ENCODE measurements at places on chromosomes 3 and 15. TPM values are rescaled to one million over a fixed set of nuclear protein-coding genes. Genes with fewer than 3 reads are reported as not detected.

EBLN2 gene
- total RNA-seq: 4.7 TPM

- peaks cover 93% of the 10 kb centered on the region for H3K4me1 ChIP-seq
- no peaks in the 10 kb centered on the region for H3K27me3 ChIP-seq
- DNase-seq: no peak
- peak overlapping the region; percentile 50 for H3K4me3 ChIP-seq
Observed at GRCh38 chr3:71078723-71079525, 504.6 kb downstream of the FOXP1 start.

DNA sequence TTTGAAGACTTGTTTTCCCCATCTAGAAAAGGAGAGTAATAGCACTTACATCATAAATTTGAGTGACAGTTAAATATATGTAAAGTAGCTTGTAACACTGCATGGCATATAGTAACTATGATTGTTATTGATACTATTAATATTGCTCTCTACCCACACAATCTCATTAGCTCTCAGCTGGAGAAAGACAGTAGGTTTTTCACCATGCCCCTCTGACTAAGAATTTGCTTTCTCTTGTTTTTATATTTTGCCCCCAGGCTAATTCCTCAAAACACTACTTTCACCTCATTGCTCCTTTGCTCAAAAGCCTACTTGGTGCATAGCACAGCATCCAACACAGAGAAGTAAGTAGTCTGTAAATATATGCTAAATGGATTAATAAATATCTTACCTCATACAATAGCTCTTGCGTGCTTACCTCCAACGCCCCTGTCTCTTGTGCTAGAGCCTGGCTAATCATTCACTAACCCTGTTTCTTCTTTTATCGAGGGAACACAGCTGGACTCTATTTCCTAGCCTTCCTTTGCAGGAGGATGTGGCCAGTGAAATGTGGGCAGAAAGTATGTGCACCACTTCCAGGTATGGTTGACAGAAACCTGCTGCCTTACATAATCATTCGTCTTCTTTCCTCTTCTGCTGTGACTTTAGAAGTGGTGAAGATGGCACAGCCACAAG, 190.0 kb downstream of the PLCH1 start:
- H3K27me3 ChIP-seq: no peaks in the 10 kb centered on the region
- peaks cover 25% of the 10 kb centered on the region for H3K4me1 ChIP-seq
- H3K27ac ChIP-seq: no peak overlapping the region
- peak; percentile 12 for DNase-seq
- H3K36me3 ChIP-seq: no peaks in the 10 kb centered on the region

- no peaks in the 10 kb centered on the region for H3K27me3 ChIP-seq
- H3K4me3 ChIP-seq: no peak overlapping the region
- H3K4me1 ChIP-seq: no peaks in the 10 kb centered on the region
- DNase-seq: no peak
Observed at GRCh38 chr15:41523097-41523496, 9.5 kb upstream of the LTK start.

GRCh38 chr3:170372190-170372879, 14.8 kb downstream of the SKIL start:
- no peak overlapping the region for H3K4me3 ChIP-seq
- no peak for DNase-seq
- no peak overlapping the region for H3K27ac ChIP-seq
- no peaks in the 10 kb centered on the region for H3K27me3 ChIP-seq

DNA sequence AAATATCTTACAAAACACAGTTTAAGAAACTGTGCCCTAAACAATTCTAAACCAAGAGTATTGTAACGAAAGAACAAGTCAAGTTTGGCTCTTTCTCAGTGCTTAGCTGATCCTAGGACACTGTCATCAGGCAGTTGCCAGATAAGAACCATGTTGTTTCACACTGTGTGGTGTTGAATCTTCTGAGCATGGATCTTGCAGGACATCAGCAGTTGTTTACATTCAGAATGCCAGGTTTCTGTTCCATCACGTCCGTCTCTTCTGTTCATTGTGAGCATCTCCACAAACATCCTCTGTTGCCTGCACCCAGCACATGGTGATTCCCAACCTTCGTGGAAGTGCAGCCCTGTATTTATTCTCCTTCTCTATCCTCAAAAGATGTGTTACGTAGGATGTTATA, 67.9 kb downstream of the DCUN1D1 start:
- peaks cover 43% of the 10 kb centered on the region for H3K4me1 ChIP-seq
- H3K4me3 ChIP-seq: no peak overlapping the region
- H3K36me3 ChIP-seq: peaks cover 11% of the 10 kb centered on the region
- DNase-seq: no peak
